ENCODE measurements at places on chromosomes 2 and 18. TPM values are rescaled to one million over a fixed set of nuclear protein-coding genes. Genes with fewer than 3 reads are reported as not detected.

HTR2B gene
- 0.94 TPM for total RNA-seq

ZNF516 gene
- total RNA-seq: 40.6 TPM

SERPINB11 gene
- total RNA-seq: not detected

CEP192 gene
- total RNA-seq: 22.0 TPM

ABCG8 gene
- not detected for total RNA-seq

- no peak overlapping the region for H3K4me3 ChIP-seq
- peaks cover 7% of the 10 kb centered on the region for H3K27me3 ChIP-seq
- DNase-seq: no peak
- no peaks in the 10 kb centered on the region for H3K4me1 ChIP-seq
- H3K27ac ChIP-seq: no peak overlapping the region
- no peaks in the 10 kb centered on the region for H3K36me3 ChIP-seq
These were observed 230.8 kb downstream of the CELF4 start for GRCh38 chr18:37334631-37335408.

DNA sequence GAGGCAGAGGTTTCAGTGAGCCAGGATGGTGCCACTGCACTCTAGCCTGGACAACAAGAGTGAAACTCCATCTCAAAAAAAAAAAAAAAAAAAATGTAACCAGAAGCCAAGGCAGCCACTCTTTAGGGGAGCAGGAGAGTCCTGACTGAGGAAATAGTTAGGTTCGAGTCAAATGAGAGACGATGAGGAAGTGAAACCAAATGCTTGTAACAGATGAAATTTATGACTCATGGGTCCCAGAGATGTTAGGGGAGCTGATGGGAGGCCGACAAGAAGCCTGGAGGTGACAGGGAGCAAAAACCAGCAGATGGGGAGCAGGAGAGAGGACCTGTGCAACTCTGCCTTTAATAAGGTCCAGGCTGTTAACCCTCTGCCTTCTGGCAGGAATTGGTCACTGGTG is 756.1 kb upstream of the DDX18 start:
- H3K27ac ChIP-seq: no peak overlapping the region
- no peak overlapping the region for H3K4me3 ChIP-seq
- H3K36me3 ChIP-seq: no peaks in the 10 kb centered on the region
- H3K27me3 ChIP-seq: no peaks in the 10 kb centered on the region

- no peak overlapping the region for H3K27ac ChIP-seq
- H3K27me3 ChIP-seq: no peaks in the 10 kb centered on the region
- H3K36me3 ChIP-seq: no peaks in the 10 kb centered on the region
- DNase-seq: no peak
- no peak overlapping the region for H3K4me3 ChIP-seq
These were observed 40.9 kb downstream of the LRATD1 start for GRCh38 chr2:14673351-14673875.
